Osteoblast (primary cell): ENCODE measurements at places on chromosomes 6 and 20.

- no peak for DNase-seq
Observed at GRCh38 chr20:58434326-58434725, 45.3 kb downstream of the VAPB start.

- DNase-seq = peak; percentile 95
Observed at GRCh38 chr6:41694815-41695526, 40.4 kb downstream of the TFEB start.

DNA sequence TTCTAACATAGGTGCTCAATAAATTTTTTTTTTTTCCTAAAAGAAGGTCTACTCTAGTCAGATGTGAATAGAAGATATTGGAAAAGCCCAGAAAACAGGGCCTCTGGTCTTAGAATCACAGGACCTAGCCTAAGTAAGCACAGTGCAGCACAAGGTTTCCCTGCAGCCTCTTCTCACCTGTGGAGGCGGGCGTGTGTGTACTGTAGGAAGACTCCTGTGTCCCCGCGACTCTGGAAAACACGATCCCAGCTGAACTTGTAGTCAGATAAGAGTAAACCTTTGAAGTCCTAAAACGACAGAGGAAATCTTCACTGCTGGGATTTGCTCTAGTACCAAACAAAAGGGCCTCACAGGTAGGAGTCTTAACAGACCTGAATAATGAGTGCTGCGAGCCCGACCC lies 45.7 kb downstream of the SLC35A1 start:
- no peak for DNase-seq

GRCh38 chr20:36132802-36133211 lies 21.7 kb upstream of the EPB41L1 start:
- DNase-seq = no peak

- peak; percentile 53 for DNase-seq
Observed at GRCh38 chr6:12327391-12327790, 37.2 kb downstream of the EDN1 start.

DNA sequence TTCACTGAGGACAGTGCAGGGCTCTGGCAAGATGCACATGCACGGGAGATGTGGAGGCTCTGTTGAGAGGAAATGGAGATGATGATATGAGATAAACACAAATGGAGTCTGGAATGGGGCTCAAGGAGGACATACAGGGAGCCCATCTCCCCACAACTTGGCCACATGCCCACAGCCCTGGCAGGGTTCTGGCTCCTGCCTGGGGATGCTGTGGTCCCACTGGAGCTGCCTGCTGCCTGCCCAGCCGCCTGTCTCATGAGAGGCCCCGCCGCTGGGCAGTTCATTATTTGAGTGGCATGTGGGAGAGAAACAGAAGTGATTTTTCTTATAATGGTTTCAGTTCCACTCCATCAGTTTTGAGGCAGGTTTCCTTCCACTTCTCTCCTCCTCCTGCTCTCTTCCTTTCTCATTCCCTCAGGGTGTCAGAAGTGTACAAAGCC lies 133.6 kb upstream of the TRAF3IP2 start:
- DNase-seq = no peak

DNA sequence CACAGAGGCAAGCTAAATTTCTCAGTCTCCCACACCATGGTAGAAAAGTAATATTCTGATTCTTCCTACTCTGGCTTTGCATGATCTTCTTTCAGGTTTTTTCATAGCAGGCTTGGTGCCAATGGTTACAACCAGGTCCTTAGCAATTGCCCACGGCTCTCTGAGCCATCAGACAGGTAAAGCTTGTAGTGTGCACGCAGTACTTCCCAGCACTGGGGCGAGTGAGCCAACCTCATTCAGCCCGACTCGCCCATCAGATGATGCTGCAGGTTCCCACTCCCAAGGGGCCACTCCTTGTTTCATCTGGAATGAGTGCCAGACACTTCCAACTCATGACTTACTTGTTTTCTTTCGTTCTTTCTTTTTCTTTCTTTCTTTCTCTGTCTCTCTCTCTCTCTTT lies 78.3 kb downstream of the PERP start:
- DNase-seq = no peak

DNA sequence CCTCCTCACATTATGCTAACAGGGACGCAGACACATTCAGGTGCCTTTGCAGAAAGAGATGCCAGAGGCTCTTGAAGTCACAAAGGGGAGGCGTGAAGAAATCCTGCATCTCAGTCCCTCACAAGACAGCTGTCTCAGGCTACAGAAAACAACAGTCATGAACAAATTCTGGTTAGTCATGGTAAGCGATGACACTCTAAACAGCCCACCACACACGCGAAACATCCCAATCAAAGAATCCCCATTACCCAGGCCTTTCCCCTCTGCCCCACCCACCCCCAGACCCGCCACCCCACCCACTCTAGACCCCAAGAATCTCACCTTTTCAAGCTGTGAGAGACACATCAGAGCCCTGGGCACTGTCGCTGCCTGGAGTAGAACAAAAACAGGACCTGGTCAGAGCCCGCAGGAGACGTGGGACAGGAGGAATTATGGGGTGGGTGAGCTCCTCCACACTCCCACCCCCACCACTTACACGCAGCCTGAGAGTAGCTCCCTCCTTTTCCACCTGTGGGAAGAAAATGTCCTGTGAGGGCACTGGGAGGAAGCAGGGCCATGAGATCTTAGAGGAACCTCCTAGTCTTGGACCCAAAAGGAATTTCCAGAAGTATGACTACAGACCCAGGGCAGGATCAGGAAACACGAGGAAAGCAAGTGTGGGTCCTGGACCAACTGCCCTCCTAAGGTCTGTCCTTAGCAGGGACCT lies 2.7 kb downstream of the HLA-B start:
- DNase-seq = no peak

- DNase-seq = peak; percentile 83
Observed at GRCh38 chr6:52598123-52598823, 21.4 kb upstream of the TRAM2 start.

GRCh38 chr6:31142361-31142761 lies 3.5 kb upstream of the PSORS1C2 start:
- peak; percentile 54 for DNase-seq

DNA sequence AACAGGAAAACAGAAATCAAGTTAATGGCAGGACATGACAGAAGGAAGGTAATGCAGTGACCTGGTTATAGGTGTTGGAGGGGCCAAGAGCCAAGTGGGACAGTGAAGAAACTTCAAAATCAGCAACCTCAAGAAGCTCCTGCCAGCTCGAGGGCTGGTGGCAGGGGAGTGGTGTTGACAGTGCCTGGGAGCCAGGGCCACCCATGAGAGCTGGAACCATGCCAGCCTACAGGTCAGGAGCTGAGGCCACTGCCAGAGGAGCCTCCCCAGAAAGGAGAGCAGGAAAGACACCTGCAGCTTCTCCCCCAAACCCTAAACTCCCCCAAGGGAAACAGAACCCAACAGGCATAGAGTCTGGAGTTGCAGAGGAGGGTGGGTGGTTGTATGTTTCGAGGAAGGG lies 262.1 kb downstream of the LRFN2 start:
- peak; percentile 50 for DNase-seq

GRCh38 chr6:161057103-161058091 lies 65.8 kb downstream of the MAP3K4 start:
- no peak for DNase-seq

- no peak for DNase-seq
Observed at GRCh38 chr20:23083553-23084220, 2.4 kb downstream of the CD93 start.

DNA sequence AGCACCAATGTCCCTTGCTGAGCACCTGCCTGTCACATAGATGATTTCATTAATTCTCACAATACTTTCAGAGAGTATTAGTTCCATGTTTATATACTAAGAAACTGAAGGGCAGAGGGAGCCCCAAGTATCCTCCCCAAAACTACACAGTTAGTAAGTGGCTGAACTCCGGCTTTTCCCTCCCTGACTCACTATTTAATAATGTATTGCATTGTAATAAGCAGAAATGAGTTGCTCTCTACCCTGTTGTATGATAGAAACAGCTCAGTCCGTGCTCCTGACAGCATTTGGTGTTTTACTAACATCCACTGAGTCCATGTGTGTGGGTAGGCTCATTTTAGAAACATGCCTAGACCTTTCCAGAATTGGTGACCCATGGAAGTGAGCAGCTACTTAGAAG lies 76.8 kb downstream of the OLIG3 start:
- DNase-seq = peak; percentile 15

DNA sequence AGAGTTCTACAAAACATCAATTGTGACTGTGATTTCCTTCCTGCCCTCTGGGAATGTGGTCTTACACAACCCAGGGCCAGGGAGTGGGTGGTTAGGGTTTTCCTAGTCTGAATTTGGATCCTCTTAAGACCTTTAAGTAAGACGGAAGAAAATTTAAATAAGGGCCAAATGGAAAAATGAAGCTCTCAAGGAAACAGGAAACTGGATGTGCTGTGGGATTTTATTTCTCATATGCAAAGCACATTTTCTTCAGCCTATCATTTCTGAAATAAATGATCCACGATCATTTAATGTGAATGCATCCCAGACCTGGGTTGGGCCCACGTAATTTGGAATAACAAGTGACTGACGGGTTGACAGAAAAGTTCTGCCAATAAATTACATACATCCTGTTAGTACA lies 243.6 kb downstream of the CLIC5 start:
- DNase-seq = no peak

DNA sequence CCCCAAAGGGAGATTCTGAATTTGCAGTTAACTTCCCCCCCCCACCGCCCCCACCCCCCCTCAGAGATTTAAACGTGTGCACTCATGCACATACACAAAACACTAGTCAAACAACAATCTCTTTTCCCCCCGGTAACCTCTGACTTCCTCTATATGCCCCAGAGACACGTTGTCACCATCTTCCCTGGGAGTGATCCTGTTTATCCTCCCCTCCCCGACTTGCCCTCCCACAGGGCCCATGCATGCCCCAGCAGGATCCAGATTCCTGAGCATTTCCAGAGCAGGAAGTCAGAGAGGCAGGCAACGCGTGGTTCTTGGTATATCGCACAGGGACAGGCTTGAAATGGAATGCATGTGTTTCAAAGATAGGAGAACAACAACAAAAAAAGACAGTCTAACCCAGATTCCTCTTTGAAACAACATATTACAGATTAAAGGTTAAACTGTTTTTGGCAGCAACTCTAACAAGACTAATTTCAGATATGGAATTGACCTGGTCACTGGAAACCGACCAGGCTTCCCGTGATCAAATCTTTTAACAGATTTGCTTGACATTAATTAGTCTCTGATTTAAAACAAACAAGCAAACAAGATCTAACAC lies 1.3 kb downstream of the BLCAP start:
- peak; percentile 97 for DNase-seq

GRCh38 chr6:141758430-141758829 lies 374.3 kb upstream of the GJE1 start:
- DNase-seq = no peak

DNA sequence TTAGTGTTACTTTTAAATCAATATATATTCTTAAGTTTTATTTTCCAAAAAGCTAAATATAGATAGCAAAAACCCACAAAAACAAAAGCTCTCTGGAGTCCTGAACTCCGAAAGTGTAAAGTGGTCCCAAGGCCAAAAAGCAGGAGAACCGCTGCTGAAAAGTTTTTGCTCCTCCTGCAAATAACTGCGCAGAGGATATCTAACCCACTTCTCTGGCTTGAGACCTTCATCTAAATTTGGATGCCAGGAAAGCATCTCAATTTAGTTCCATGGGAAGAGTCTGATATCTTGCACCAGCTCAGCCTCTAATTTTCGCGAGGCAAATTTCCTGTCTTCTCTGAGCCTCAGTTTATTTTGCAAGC lies 523 bp downstream of the MRPS10 start:
- no peak for DNase-seq

- no peak for DNase-seq
Observed at GRCh38 chr20:48319943-48320584, 507.7 kb downstream of the PREX1 start.

DNA sequence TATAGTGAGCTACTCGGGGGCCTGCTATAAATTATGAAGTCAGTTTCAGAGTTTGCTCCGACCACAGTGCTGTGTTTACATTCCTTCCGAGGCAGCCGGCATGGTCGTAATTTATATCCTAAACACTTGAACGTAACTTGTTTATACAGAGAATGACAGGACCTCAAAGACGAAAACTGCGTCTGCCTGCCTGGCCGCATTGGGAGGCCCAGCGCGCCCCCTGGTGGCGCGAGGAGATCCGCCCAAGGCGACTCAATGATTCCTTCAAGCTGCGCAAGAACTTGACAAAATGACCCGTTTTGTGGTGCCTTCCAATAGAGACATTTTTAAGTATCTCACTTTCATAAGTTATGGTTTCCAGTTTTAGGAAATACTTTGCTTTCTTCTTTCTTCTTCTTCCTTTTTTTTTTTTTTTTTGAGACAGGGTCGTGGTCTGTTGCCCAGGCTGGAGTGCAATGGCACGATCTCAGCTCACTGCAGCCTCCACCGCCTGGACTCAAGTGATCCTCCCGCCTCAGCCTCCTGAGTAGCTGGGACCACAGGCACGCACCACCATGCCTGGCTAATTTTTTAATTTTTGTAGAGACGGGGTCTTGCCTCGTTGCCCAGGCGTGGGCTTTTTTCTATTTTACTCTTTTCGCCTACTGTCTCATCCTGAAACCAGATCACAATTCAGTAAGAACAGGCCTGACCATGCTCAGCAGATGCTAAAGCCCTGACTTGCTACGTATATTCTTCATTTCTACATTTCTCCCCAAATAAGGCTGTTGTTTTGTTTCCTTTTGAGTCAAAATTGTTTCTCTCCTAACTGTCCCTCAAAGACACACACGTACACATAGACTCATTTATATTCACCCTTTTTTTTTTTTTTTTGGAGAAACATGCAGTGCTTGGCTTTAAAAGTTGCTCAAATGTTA lies 7.8 kb downstream of the FOXF2 start:
- DNase-seq = peak; percentile 97

DNA sequence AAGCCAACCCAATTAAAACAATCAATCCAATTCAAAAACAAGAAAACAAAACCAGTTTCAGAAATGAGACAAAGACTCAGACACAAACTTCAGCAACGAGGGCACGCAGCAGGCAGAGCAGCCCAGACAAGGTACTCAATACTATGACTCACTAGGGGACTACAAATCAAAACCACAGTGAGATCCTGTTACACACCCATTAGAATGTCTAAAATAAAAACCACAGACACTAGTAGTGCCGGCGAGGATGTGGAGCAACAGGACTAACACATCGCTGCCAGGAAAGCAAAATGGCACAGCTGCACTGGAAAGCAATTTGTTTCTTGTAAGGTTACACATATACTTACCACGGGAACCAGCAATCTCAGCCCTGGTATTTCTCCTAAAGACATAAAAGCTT lies 28.4 kb upstream of the MAS1L start:
- DNase-seq = no peak

DNA sequence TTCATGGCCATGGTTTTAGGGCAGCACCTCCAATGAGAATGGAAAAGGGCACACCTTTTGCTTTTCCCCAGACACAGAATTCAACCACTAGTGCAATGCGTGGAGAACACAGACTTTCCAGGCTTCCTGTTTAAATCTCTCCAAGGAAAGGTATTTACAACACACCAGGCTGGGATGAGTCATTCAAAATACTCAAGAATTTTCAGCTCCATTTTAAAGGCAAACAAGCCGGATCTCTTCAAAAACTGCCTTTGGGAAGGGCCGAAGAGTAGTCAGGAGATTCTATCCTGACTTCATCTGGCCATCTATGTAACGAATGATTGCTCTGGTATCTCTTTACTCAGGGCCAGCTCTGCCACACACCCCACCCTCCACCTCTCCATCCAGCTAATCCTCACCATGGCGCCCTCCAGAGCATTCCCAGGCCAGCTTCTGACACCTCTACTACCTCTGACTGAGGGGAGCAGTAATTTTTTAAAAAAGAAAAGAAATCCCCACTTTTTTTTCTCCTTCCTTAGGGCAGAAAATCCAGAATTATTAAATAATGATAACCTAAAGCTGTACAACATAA lies 254.6 kb downstream of the LY86 start:
- peak; percentile 37 for DNase-seq
